ENCODE measurements at places on chromosomes 12 and 14.

- DNase-seq: no peak
These were observed 11.8 kb upstream of the PLEKHG3 start for GRCh38 chr14:64692189-64692985.

DNA sequence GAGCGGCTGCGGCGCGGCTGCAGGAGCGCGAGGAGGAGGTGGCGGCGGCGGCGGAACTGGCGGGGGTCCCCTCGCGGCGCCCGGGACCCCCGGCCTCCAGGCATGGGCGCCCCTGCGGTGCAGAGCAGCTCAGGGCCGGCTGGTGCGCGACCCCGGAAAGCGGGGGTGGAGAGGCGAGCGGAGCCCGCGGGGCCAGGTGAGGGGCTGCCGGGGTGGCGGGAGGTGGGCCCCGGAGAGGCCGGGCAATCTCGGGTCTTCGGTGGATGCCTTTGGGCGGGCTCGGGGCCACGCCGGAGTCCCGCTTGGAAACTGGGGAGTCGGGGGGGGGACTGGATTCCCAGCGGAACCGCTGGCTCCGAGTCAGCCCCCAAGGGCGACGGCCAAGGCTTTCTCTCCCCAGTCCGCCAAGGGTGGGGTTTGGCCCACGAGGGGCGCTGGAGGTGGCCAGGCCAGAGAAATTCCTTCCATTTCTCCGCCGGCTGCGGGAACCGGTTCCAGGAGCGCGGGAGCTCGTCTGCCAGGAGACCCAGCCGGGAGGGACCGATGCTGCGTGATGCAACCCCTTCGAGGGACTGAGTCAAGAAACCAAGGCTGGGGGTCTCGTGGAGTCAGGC lies 13.9 kb upstream of the NR4A1 start:
- no peak for DNase-seq

GRCh38 chr14:75222208-75222701 lies 45.8 kb upstream of the TMED10 start:
- DNase-seq: no peak

- no peak for DNase-seq
These were observed 117.4 kb upstream of the SOX5 start for GRCh38 chr12:24066865-24067264.

DNA sequence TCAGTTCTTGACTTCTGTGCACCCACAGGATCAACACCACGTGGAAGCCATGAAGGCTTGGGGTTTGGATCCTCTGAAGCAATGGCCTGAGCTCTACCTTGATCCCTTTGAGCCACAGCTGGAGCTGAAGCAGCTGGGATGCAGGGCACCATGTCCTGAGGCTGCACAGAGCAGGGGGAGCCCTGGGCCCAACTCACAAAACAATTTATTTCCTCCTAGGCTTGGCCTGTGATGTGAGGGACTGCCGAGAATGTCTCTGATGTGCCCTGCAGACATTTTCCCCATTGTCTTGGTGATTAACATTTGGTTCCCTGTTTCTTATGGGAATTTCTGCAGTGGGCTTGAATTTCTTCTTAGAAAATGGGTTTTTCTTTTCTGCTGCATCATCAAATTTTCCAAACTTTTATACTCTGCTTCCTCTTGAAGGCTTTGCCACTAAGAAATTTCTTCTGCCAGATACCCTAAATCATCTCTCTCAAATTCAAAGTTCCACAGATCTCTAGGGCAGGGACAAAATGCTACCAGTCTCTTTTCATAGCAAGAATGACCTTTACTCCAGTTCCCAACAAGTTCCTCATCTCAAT lies 288.2 kb downstream of the CCDC59 start:
- DNase-seq: no peak

DNA sequence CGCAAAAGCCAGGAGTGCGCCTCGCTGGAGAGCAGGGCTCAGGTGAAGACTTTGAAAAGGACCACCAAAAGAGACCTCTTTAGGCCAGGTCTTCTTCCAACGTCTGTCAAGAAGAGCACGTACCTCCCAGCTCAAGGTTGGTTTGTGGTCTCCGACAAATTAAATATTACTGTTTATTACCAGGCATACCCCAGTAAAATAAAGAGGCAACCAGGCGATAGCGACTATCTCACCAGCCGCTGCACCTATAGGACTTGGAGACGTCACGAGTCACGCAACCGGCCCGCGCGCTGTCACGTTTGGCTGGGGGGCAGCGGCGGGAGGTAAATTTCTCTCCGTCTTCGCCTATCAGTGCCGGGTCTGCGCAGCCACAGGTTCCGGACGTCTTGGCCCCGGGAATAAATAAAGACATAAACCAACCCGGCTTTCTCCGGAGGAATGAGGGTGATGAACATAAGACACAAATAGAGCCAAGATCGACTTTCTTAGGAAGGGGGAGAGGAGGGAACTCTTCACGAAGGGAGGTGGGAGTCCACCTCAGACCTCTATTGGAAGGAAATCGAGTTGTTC lies 2.0 kb upstream of the TBX5 start:
- no peak for DNase-seq

DNA sequence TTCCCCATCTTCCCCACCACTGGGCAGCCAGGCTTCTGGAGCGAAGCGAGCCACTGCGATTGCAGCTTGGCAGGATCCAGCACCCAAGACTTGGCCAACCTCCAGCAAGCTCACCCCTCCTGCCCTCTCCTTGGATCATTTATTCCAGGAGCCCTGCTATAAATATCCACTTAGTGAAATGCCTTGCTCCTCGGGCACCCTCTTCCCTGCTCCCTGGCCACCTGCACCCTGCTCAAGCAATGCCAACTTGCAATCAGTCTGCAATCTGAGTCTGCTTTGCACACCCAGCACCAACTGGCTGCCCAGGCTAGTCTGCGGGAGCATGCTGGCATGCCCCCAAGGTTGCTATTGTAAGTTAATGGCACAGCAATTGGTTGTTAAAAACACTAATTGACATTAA lies 666.0 kb downstream of the MED13L start:
- DNase-seq: no peak

- no peak for DNase-seq
These were observed 11.7 kb downstream of the SP1 start for GRCh38 chr12:53391724-53392123.

DNA sequence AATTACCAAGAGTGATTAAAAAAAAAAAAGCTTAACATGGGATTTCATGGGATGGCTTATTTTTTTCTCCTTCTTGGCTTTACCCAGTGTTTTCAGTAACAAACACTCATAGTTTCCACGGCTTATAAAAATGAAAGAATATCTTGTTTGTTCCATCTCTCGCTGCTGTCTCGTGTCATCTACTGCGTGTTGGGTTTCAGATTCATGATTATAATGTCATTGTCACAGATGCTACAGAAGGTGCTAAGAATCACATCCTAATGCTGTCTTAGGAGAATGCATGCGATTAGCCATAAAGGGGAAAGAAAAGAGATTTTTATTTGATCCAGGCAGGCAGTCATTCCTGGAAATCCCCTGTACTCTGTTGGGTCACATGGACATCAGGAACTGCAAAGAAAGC lies 1267.6 kb upstream of the TMEM132C start:
- DNase-seq: no peak

DNA sequence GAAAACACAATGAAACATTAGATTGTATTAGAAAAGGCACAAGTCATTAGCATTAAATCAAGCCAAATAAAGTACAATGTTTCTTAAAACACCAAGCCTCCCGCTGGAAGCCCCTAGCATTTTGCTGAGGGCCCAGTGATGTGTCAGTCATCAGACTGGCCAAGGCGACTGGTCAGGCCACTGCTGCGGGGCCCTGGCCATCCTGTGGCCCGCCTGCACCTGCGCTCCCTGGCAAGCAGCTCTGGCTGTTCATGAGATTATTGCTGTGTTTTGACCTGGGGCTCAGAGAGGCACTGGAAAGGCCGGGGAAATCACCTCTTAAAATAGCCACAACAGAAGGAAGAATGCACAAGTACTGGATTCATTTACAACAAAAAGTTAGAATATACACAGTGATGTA lies 24.2 kb upstream of the AMN start:
- DNase-seq: no peak

DNA sequence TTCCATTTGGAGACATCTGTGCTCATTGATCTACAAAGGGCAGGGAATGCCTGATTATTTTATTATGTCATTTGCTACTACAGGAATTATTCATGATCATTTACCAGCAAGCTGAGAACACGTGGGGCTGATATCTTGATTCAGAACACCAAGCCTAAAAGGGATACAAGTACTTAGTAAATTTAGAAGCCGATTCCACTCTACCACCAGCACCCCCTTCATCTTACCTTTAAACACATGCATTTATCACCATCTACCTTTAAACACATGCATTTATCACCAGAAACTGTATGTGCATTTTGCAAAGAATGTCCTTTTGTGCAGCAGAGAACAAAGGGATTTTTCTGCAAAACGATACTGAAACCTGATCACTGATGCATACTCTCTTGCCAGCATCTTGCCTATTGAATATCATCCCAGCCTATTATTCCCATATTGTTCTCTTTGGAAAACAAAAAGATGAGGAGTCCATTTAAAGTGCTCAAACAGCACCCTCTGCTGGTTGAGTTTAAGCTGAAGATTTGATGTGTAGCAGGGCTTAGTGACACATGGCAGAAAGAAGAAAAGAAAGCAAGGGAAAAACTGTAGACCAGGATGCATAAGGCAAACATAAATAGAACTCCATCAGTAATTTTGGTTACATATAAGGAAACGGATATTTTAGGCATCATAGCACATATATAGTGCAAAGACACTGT lies 132.6 kb upstream of the PLEKHG7 start:
- DNase-seq: no peak

GRCh38 chr12:82434392-82434911 lies 76.1 kb downstream of the METTL25 start:
- DNase-seq: no peak

DNA sequence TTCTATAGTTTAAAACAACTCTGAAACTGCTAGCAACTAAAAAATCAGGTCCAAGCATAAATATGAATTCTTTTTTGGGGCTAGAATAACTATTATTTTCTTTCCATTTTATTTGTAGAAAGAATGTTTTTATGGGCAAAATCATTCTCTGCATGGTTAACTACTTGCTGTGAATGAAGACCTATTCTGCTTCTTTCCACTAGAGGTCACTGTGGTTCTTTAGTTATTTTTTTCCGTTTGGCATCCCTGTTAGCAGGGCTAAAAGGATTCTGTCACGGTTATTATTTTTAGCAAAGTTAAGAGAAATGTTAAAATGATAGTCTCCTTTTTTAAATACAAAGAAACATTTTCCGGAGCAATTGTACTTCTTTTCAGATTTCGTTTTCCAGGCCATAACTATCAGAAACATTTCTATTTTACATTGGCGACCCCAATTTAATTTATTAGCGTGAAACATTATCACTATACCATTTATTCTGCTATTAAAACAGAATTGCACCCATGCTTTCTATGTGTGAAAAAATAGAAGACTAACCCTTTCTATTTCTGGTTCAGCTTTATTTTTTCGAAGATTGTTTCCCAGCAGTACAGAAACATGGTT lies 404.8 kb downstream of the ATP23 start:
- no peak for DNase-seq

- DNase-seq: no peak
These were observed 185.8 kb downstream of the ADGRD1 start for GRCh38 chr12:131139363-131140068.

GRCh38 chr12:6277982-6278438 lies 32.5 kb upstream of the PLEKHG6 start:
- no peak for DNase-seq

GRCh38 chr12:5442251-5443006 lies 10.5 kb downstream of the NTF3 start:
- DNase-seq: no peak

DNA sequence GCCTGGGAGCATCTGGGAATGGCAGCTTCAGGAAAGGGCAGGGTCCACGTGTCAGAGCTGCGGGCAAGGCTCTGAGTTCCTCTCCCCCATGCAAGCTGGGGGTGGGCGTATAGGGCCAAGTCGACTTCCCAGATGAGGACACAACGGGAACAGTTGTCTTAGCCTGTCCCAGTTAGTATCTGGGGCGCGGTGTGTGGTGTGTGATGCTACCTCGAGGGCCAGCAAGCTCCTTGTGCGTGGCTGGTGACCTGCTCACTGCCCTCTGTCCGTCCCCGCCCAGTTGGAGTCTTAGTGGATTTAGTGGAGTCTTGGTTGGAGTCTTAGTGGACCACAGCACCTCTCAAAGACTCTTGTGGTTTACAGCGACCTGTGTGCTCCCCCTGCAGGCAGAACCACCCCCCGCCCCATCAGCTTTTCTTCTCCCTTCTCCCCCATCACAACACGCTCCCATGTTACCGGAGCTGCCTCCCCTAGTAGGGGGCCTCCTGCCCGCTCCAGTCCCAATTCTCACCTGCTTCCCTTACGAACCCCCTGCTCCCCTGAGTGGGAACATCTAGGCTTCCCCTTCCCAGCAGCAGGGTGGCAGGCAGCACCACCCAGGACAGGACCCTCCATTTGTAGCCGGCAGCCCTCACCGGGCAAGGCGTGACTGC lies 8.7 kb downstream of the ASPG start:
- DNase-seq: no peak

DNA sequence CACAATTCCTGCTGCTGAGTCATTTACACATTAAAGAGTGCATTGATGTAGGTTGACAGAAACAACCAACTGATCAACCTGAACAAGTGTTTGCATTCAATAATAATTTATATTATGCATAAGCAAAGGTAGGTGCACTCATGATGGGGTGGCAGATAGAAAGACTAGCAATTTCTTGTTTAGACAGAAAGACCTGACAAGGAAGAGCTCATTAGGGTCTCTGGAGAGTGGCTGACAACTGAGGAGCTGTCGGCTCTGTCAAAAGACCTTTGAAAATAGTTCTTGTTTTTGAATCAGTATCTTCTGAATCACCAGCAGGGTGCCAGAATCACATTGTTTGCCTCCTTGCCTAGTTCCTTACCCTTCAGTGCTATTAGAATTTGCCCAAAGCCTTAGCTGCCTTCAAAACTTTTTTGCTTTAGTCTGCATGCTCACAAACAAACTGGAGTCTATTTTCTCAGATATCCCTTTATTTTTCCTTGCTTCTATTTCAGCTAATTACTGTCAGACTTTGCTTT lies 234.7 kb downstream of the BTG1 start:
- DNase-seq: no peak

DNA sequence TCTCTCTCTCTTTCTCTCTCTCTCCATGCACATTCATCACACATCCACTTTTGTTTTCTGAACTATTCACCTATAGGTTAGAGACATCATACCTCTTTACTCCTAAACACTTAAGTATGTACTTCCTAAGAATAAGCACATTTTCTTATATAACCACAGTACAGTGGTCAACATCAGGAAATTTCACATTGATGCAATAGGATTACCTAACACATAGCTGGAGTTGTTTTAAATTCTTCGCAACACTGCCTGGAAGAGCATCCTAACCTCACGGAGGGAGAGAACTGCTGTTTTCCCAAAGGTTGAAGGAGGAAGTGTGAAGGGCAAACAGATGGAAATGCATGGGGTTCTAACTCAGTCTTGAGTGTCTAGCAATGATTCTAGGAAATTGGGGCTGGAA lies 159.2 kb downstream of the SYT1 start:
- no peak for DNase-seq

DNA sequence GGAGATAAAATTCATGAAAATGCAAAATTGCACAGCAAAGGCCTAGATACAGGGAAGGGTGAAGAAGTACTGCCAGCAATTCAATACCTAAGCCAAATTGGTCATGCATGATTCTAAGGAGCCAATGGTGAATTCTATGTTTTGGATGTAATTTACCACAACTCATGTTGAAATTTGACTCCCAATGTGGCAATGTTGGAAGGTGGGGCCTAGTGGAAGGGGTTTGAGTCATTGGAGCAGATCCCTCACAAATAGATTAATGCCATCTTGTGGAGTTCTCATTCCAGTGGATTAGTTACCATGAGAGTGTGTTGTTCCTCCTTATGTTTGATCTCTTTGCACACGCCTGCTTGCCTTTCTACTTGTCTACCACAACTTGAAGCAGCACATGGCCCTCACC lies 194.0 kb upstream of the ALG10 start:
- DNase-seq: no peak

GRCh38 chr14:33925946-33926345 lies 24.9 kb downstream of the EGLN3 start:
- DNase-seq: no peak

Measured in stimulated activated CD8-positive, alpha-beta memory T cell treated with anti-CD3 and anti-CD28 coated beads, Interleukin-7, amount 100 ng/mL, for 1 hour (primary cell).